Right hindlimb (tissue), 1 donor: ENCODE measurements at places on chromosomes 13 and 19.

- peak; percentile 44 for DNase-seq
Measured at GRCh38 chr19:43524922-43525835, 1.8 kb downstream of the ETHE1 start.

DNA sequence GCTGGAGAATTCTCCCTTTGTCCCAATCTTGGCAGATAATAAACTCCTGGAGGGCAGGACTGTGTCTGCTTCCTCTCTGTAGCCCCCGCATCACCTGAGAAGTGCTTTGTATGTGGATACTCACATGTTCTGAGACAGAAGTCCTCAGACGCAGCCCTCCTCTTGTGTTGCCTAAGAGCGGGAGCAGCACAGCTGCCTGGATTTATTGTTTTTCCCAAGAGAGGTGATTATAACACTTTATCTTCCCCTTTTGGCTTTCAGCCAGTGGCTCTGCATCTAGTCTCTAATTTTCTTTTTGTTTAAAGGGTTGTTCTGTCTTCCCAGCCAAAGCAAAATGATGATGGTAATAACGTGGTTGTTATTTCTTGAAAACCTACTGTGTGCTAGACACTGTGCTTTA is 36.1 kb downstream of the OLFM4 start:
- DNase-seq: peak; percentile 43

DNA sequence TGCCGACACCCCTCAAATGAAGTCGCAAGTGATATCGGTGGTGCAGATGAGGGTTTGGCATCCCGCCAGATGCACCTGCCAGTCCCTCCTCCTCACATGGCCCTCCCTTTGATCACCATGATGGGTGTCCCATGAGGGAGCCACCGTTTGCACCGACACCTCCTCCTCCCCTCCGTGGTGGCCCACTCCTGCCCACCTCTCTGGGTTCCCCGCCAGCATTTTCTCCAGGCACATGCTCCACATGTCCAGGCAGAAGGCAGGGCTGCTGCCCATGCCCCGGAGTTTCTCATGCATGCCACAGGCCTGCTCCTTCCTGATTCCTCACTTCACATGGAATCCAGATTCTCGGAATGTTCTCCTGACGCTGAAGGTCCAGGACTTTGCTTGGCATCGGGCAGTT is 49.3 kb downstream of the COL4A2 start:
- no peak for DNase-seq

GRCh38 chr19:38143847-38144246 is 80.2 kb downstream of the DPF1 start:
- DNase-seq: no peak

GRCh38 chr19:49182848-49183375 is 25.3 kb downstream of the TRPM4 start:
- no peak for DNase-seq

DNA sequence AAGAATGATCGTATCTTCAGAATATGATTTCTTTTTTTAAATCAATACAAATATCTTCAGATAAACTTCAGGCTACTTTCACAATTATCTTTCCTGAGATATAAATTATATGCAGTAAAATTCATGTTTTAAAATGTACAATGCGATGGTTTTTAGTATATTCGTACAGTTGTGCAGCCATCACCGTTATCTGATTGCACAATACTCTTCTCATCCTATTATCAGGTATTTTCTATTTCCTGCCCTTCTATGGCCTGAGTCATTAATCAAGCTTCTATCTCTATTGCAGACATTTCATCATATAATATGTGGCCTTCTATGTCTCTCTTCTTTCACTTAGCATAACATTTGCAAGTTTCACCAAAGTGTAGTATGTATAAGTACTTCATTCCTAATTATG is 1360.2 kb upstream of the SLC10A2 start:
- DNase-seq: no peak

GRCh38 chr13:59413126-59413525 is 750.6 kb downstream of the DIAPH3 start:
- DNase-seq: no peak

GRCh38 chr19:43504426-43505185 is at the start of gene PHLDB3:
TSS of gene PHLDB3 (minus strand) at chr19:43504746. CDS start at chr19:43504118, 628 bp downstream.
- no peak for DNase-seq

- no peak for DNase-seq
Measured at GRCh38 chr13:90502153-90502552, 845.3 kb upstream of the MIR17HG start.

DNA sequence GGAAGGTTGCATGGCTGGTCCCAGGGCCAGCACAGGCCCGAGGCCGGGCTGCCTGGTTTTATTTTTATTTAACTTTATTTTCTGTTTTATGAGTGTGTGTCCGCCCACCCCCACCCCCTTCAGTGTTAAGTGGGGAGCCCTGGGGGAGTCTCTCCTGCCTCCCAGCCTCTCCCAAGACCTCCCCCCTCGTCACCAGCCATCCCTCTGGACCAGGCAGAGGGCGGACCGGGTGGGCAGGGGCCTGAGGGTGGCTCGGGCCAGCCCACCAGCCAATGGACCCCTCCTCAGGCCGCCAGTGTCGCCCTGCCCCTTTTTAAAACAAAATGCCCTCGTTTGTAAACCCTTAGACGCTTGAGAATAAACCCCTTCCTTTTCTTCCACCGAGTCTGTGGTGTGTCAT is 531 bp upstream of the TGFBR3L start:
- no peak for DNase-seq
